Ovary (tissue), 10 donors: ENCODE measurements at places on chromosomes 6 and 20. TPM values are rescaled to one million over a fixed set of nuclear protein-coding genes. Genes with fewer than 3 reads are reported as not detected.

Gene ABHD16B
- not detected for total RNA-seq

Gene SH3BGRL2
- total RNA-seq: 19.0 TPM

Gene TFAP2B
- total RNA-seq: not detected

GRCh38 chr20:36344517-36345132 is 38.5 kb downstream of the DLGAP4 start:
- peak; percentile 47 for DNase-seq

DNA sequence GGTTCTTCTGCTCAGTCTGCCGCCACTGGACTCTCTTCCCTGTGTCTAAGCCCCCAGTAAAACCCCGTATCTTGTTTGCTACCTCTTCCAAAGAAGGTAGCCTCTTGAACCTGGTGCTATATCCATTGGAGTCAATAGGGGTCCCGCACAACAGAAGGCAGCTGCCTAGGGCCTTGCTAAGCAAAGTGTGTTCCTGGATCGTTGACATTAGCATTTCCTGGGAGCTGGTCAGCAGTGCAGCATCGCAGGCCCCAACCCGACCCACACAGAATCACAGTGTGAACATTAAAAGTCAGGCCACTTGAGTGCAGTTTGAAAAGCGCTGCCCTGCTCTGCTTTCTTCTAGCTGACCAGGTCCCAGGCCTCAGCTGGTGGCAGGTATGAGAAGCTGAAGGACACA is 2.9 kb downstream of the ADA start:
- DNase-seq: no peak

DNA sequence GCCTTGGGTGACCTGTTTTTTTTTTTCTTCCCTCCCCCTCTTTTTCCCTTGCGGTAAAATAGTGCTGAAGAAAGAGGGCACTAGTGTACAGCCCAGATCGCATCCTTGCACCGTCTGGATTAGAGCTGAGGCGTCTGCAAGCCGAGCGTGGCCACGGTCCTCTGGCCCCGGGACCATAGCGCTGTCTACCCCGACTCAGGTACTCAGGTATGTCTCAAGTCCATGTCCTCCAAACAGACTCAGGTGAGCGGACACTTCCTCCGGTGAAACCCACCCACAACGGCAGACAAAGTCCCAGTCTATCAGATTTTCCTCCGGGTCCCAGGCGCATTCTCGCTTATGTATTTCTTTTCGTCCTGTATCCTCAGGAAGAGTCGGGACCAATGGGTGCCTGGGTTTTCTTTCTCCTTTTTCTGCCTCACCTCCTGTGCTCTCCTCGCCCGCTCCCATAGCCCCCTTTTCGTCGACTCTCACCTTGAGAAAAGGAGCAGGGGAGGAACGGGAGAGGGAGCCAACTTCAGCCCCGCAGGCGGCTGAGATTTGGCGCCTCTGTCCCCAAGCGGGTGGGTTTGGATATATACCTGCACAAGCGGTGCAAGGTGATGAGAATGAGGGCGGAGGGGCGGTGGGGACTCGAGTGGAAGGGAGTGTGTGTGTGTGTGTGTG is 1.1 kb upstream of the GRM1 start:
- DNase-seq: no peak

DNA sequence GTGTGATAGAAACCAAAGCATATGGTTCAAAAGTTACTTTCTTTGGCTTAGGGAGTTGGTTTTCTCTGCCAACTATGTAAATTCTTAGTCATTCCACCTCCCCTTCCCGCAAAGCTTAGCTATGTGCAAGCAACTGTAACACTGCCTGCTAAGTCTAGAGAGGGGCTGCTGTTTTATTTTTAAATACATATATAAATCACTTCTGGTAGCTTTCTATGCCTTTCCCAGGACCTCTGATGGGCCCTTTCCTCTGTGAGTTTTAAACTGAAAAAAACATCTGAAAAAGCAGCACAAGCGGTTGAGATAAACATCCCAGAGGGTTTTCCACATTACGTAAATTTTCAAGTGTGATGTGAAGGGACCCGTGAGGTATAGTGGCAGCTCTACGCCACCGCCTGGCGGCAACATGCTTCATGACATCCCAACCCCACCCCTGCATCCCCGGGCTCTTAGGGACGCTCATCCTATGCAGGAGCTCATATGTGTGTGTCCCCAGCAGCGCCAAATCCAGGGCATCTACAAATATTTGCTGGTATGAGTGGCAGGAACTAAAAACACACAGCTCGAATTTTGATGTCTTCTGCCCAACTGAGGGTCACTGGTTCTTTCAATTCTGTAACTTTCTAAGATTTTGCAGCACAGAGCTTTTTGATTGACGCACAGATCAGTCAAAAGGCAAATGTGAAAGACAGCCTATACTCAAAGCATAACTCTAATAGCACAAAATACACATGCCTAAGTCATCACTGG is 12.7 kb downstream of the SAYSD1 start:
- no peak for DNase-seq

GRCh38 chr20:48609491-48609978 is 218.3 kb downstream of the PREX1 start:
- DNase-seq: no peak

GRCh38 chr20:20227013-20227571 is 140.8 kb upstream of the INSM1 start:
- no peak for DNase-seq

- DNase-seq: no peak
These were observed 5.6 kb downstream of the FILIP1 start for GRCh38 chr6:75488033-75488432.
